ENCODE measurements at places on chromosomes 12 and 14. TPM values are rescaled to one million over a fixed set of nuclear protein-coding genes. Genes with fewer than 3 reads are reported as not detected.

Gene PDE6H
- total RNA-seq, result not detected

Gene UBR7
- 20.7 TPM for total RNA-seq

Gene GPR137C
- total RNA-seq, result 0.26 TPM

Gene DEGS2
- total RNA-seq, result 9.7 TPM

Gene SRP54
- 87.1 TPM for total RNA-seq

Gene OR4E2
- not detected for total RNA-seq

Gene TEDC1
- 4.5 TPM for total RNA-seq

Gene ARHGAP9
- total RNA-seq, result not detected

GRCh38 chr12:87866578-87867292 lies 162.5 kb downstream of the C12orf50 start:
- peak; percentile 50 for DNase-seq

DNA sequence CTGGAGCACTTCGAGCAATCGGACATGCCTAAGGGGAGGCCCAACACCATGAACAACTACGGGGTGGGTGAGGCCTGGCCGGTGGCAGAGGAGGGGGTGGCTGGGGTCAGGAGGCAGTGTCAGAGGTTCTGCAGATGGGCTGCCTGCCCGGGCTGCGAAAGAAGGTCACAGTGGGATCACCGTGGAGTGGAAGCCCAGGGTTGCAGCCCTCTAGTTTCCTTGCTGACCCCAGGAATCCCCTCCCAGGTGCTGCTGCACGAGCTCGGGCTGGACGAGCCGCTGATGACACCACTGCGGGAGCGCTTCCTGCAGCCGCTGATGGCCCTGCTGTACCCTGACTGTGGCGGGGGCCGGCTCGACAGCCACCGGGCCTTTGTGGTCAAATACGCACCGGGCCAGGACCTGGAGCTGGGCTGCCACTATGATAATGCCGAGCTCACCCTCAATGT lies 1.9 kb upstream of the ARL6IP4 start:
- DNase-seq, result no peak

- DNase-seq, result no peak
These were observed 115.3 kb upstream of the PRB2 start for GRCh38 chr12:11510671-11511070.

GRCh38 chr12:108702595-108703320 lies 28.6 kb downstream of the CORO1C start:
- no peak for DNase-seq

GRCh38 chr14:51118993-51119392 lies 24.1 kb upstream of the TRIM9 start:
- DNase-seq, result no peak

GRCh38 chr14:100664231-100664630 lies 62.5 kb upstream of the DLK1 start:
- no peak for DNase-seq

- DNase-seq, result peak; percentile 50
These were observed 213.0 kb downstream of the ADAMTS20 start for GRCh38 chr12:43338848-43339526.

DNA sequence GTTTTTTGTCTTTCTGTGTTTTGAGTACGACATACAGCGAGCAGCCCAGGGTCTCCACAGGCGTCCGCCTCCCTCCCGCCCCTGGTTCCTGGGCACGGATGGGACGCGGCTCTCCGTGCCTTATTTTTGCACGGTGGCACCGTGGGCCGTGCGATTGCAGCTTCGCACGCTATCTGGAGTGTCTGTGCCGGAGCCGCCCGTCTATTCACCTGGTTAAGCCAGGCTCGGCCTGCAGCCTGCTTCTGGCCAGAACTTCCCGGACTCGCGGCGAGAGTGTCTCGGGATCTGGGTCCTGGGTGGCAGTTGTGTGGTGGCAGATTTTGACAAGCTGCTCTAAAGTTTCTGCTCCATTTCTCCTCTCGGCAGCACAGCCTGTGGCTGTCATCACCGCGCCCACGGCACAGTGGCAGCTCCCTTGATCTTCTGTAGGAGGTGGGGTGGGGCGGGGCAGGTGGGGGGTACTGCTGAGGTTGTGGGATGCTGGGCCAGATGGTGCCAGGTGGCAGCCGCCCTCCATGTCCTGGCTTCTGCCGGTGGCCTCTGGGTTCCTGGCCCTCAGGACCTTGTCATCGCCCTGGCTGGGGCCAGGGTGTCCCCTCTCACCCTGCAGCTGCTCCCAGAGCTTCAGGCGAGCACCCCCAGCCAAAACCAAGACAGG lies 2.9 kb downstream of the MMP17 start:
- no peak for DNase-seq

DNA sequence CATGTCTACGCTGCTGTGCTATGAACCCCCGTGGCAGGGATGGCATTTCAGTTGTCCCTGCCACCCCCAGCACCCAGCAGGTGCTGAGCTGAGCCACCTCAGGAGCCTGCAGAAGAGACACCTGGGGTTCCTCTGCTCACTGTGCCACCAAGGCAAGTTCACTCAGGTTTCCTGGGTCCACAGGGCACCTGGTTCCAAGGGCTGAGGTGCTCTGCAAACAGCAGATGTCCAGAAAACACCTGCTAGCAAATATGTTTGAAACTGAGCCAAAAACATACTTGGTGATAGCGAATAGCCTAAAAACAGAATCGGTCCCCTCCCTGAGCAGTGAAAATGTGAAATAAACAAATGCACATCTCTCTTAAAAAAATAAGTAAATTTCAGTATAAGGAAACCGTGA lies 35.6 kb upstream of the GPR68 start:
- DNase-seq, result no peak

- peak; percentile 84 for DNase-seq
These were observed 24.0 kb downstream of the SSH1 start for GRCh38 chr12:108833355-108833733.

GRCh38 chr12:11650286-11651281 lies 1.1 kb downstream of the ETV6 start:
- DNase-seq, result peak; percentile 55

DNA sequence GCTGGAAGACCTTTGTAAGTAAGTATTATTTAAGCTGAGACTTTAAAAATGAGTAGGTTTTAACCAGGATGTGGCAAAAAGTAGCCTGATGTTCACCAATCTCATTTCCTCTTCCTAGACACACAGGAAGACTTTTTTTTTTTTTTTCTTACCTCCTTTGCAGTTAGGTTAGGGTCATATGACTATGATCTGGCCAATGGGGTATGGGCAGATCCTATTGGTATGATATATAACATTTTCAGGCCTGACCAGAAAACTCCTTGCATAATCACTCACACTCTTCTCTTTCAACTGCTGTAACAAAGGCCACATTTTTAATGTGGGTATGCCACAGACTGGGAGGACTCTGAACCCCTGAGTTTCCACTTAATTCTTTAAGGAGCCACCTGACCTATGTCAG lies 2.7 kb upstream of the RPS6KA5 start:
- no peak for DNase-seq

GRCh38 chr12:52251367-52252051 lies 18.5 kb downstream of the KRT7 start:
- DNase-seq, result no peak

DNA sequence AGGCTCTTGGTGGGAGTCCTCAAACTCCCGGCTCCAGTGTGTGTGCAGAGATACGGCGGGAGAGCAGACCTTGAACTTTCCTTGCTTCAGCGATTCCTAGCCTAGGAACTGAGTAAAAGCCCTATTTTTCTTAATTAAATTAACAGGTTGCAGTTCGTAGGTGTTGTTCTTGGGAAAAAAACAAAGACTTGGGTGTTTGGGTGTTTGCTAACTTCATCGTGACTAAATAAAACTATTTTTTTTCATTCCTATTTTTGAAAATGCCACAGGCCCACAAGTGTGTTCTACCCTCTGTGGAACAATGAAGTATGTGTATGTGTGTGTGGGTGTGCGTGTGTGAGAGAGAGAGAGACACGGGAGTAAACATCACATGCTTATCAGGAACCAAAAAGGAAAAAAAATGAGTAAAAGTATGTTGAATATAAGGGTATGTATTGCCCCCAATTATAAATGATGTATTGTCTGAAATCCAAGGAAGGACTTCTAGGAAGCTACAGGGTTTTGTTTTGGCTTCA lies 651 bp downstream of the TMEM117 start:
- DNase-seq, result peak; percentile 22

DNA sequence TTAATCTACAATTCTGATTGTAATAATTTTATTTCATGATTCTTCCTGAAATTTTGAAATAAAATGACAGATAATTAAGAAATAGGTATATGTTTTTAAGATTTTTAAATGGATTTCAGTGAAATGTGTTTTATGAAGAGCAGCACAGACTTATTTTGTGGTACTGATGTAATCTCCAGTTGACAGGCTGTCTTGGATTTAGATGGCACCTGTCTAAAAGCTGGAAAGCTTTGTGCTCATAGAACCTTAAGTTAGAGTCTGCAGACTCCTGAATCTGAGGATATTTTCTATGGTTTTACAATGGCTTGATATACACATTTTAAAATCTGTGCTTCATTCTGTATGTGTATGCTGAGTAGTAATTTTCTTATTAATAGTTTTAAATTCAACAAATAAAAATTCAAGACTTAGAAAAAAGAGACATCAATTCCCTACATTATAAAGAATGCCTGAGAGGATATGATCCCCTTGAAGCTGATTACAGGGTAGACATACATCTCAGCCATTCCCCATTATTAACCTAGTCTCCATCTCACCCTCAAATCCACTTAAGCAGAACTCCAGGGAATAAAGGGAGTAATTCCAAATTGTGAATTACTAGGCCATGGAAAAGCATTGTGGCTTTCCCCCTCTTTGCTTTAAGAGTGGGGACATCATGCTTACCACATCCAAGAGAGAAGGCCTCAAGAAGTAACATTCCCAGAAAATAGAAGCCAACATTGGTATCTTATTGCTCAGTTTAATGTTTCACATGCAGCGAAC lies 33.7 kb upstream of the ACSS3 start:
- DNase-seq, result no peak

DNA sequence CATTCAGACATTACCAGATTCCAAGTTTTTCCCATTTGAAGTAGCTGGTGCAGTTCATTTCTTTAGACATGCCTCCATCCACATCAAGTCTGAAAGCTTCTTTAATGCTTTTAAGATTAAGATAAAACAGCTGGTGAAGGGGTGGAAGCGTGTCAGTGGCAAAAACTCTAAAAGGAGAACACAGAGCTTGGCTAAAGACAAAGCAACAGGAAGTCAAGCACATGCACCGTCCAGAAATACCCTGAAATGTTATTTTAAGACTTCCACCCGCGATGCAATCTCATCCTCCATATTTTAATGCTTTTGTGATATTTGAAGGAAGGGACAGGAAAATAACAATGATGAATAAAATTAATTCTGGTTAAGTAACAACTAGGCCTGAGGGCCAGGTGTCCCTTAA lies 31.8 kb downstream of the PPM1H start:
- no peak for DNase-seq

DNA sequence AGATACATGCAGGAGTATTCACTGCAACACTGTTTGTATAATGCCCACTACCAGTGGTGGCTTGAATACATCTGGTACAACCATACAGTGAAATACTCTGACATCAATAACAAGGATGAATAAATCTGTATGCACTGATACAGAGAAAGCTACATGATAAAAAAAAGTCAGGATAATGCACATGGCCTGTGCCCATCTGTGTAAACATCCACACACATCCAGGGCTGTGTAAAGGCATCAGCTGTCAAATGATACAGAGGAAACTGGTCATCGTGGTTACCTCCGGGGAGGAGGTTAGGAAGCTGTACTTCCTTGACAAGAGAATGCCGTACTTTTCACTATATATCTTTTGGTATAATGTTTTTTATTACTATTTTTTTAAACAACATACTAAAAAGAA lies 176.6 kb downstream of the FOXN3 start:
- peak; percentile 22 for DNase-seq

Data from bronchial epithelial cell (primary cell).